ENCODE measurements at places on chromosomes 7 and 10.

- DNase-seq, result no peak
Observed at GRCh38 chr10:31947144-31947926, 18.7 kb upstream of the ARHGAP12 start.

- no peak for DNase-seq
Observed at GRCh38 chr7:926061-927030, 28.1 kb downstream of the ADAP1 start.

DNA sequence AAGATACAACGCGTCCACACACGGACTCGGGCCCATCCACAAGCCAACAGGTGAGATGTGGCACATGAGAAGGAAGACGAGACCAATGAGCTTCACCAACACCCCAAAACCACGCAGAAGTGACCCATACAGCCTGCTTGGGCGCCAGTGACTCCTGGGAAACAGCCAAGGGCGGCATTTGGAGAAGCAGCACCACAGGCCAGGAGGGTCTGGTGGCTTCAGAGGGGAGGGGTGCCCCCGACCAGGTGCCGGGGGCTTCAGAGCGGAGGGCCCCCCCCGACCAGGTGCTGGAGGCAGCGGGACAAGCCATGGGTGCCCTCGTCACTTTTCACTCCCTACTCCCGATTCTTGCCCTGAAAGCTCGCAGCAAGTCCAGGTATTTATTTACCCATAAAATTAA, 140.1 kb downstream of the DIP2C start:
- no peak for DNase-seq

DNA sequence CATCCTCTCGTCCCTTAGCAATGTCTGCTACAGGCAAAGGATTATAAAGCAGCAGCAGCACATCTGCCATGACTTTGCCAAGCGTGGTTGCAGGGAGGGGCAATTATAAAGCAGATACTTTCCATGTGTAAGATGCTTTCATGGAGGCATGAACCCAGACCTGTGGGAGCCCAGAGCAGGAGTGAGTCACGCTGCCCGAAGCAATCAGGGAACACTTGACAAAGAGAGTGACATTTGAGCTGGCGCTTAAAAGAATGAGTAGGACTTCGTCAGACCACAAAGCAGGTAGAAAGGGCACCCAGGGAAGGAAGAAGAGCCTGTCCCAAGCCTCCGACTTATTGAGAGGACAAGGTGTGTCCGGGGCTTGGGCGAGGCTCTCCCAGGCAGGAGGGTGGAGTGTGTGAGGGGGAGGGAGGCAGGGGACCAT, 147.2 kb downstream of the MYOF start:
- no peak for DNase-seq

DNA sequence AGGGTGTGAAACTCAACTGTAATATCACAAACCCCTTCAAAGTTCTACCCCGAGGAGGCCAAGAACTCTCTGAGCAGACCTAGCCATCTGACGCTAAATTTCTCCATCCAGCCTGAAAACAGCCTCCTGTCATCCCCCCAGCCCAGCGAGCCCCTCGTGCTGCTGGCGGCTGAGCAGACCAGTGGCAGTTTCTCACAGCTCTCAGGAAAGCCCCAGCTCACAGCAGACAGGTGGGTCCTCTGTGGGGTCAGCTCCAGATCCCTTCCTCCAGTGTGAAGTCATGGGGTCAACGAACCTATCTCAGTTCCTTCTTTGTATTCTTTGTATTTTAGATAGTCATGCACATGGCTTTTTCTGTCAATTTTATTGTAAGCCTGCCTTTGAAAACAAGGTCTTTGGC, 7.8 kb downstream of the GARIN1A start:
- DNase-seq, result no peak

- DNase-seq, result no peak
Observed at GRCh38 chr7:20151708-20152456, 65.3 kb downstream of the MACC1 start.
